ENCODE measurements at places on chromosomes 3 and 15.

DNA sequence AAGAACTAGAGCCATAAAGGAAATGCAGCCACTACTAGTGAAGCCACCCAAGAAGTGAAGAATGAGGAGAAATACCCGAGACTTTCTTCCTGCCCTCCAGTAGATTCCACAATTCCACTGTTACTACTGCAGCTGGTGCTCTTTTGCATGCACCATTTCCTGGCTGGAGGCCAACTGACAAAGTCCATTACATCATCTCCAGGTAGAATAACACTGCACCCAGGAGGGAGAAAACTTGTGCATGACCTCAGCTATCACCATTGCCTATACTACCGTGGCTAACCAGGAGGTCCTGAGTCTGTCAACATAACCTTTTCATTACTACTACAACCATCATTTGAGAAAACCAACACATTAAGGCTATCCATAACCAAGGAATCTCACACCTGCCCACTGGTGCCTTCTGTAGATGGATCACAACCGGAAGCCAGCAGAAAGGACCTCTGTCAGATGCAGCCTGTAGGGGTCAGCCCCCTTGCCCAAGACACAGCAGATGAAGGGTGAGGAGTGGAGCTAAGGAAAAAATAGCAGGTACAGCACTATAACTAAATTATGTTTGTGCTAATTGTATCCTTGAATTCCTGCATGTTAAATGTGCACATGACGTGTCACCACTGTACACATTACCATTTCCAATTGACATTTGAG lies 200.8 kb upstream of the C2CD4B start:
- no peak for DNase-seq

DNA sequence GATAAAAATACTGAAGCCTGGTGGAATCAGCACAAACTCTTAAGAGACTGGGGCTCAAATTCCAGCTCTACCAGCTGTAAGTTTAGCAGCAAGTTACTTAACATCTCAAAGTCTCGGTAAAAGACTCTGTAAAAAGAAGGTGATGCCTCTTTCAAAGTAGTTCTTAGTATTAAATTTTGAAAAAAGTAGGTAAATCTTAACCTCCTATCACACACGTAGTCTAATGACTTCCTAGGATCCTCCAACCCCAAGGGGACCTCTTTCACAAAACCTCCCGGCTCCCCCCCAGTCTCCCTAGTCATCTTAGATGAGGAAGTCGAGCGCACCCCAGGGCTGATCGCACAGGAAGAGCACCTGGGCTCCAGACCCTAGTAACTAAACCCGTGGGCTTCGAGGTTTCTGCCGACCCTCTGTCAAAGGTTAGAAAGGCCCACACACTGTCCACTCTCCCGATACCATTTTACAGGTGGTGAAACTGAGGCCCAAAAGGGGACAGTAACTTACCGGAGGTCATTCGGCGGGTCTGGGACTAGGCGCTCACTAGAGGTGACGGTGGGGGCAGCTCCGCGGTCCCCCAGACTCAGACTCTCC lies 427 bp downstream of the MBD4 start:
- no peak for DNase-seq

GRCh38 chr15:92949604-92950249 lies 49.6 kb downstream of the CHD2 start:
- no peak for DNase-seq

GRCh38 chr3:66336333-66336766 lies 115.5 kb downstream of the SLC25A26 start:
- DNase-seq: no peak

GRCh38 chr3:72862314-72863090 lies 14.3 kb upstream of the SHQ1 start:
- no peak for DNase-seq

DNA sequence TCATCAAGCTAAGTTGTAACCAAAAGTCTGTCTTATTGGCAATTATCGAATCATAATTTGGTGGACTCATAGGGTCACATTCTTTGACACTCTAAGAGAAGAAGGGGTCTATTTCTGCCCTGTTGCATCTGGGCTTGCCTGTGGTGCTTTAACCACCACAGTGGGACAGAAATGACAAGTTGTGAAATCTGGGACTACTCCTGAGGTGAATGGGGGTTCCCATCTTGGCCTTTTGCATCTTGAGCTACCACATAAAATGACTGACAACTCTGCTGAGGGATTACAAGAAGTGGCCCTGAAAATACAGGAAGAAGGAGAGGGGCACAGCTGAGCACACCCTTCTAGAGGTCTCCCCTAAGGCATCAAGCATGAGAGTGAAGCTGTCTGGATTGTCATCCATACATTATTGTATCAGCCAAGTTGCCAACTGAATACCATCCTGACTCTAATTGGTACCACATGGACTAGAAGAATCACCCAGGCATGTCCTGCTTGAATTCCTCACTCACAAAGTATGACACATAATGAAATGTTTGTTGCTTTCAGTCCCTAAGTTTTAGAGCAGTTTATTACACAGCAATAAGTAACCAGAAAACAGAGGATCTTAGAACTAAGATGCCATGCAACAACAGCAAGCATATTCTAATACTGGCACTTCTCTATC lies 306.5 kb downstream of the ROBO1 start:
- DNase-seq: no peak

- no peak for DNase-seq
Observed at GRCh38 chr3:46979958-46980497, 562 bp downstream of the NBEAL2 start.

GRCh38 chr3:159645874-159646273 lies 342.8 kb upstream of the IL12A start:
- no peak for DNase-seq

- no peak for DNase-seq
Observed at GRCh38 chr3:15341030-15341726, 8.8 kb upstream of the SH3BP5 start.

DNA sequence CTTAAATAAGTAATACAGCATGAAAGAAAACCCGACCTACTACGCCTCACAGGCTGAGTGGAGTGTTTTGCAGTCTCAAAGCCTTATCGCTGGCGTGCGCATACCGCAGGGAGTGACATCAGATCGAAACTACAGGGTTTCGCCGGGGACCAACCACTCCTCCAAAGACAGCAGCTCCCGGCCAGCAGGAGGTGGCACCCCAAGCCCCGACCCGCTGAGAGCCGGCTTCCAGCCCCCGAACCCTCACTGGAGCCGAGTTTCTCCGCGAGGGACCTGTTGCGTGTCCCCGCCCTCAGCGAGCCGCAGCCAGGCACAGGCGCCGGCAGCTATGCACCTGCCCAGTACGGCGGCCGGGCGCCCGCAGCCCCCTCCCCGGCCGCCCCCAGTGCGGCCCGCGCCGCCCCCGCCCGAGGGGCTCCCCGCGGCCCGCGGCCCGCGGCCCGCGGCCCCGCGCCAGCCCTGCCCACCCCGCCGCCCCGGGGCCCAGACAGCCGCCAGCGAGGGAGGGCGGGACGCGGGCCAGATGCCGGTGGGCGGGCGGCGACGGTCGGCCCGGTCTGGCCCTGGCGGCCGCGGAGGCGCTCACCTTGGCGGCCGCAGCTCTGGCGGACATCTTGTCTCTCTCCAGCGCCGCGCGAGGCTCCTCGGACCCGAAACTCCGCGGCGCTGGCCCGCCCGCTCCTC lies 710 bp downstream of the TJP1 start:
- no peak for DNase-seq

DNA sequence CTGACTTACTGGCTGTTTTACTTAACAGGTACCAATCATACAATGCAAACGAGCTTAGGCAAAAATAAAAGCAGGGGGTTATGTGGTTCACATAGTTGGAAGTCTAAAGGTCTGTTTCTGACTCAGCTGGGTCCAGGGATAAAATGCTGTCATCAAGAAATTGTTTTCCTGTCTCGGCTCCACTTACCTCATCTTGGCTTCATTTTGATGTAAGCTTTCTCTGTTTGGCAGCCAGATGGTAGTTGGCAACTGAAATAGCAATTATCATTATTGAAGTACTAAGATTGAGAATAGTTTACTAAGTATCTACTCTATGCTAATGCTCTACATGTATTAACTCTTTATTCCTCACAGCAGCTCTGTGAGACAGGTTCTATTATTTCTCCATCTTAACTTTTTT lies 36.8 kb upstream of the CNTN3 start:
- no peak for DNase-seq

DNA sequence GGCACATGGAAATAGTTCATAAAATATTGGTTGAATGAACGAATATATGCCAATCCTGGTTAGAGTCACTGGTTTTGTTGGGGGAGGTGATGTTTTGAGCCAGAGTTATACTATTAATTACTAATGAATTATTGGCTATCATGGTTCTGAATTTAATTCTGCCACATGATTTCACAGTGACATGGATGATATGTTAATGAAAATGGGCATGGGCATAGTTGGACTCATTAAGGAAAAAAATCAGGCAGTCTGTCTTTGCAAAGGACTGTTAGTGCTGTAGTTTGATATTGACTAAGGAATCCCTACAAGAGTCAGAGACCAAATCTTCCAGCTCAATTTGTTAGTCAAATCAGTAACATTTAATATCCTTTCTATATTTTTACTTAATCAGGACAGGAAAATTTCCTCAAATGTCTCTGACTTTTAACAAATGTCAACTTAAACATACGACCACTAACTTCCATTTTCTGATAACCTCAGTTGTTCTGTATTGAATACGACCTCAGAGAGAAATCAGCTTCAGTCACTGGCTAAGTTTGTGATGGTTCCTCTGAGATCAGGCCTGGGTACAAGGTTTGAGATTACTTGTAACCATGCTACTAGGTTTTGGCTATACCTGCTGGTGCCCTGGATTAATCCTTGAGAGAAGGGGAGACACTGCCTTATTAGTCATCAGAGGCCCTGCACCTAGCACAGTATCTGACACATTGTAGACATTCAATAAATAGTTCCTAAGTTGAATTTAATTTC lies 13.3 kb downstream of the NFKBIZ start:
- no peak for DNase-seq

DNA sequence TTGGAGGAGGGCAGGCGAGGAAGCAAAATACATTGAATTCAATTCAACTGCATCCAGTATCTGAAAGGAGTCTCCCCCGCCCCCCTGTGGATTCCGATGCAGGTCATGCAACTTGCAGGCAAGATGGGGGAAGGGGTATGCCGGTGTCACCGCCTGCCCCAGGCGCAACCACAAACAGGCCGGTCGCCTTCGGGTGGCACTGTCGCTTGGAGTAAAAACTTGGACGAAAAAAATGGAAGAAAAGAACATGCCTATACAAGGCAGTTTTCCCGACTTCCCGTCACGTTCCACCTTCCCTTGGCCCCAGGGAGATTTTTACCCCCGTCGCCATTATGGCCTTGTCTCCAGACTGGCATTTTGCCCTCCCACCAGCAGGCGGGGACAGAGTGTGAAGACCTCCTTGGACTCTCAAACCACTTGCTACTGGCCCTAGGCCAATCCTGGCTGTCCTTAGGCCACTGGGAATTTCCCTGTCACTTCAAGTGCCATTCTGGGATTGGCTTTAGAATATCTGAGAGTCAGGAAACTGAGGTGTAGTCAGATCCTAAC lies 1.6 kb upstream of the NTRK3 start:
- DNase-seq: no peak

DNA sequence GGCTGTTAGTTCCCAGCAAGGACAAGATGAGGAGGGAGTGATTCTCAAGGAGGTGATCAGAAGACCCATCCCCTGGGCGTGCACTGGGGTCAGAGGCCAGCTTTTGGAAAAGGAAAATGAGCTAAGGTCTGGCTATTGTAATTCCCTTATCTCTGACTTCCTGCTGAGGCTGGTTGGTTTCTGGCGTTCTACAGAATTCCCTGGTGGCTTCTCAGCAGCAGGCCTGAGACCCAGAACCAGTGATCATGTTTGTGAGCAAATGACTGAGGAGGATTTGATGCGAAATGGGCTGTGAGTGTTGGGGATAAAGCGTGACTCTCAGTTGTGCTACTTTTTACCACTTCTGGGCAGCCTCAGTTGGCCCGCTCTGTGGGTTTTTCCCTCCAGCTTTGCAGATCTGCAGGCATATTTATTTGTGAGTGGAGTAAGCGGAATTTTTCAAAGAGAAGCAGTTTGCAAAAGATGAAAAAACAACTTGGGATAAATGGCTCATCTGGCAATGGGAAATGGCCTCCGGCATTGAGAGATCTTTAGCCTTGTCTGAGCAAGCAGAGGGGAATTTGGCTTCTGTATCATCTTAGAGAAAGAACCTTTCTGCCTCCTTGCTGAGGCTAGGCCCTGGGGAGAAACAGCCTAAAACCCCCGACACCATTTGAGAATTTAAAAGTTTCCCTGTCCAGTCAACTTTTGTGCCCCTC lies 102.7 kb downstream of the SLCO3A1 start:
- no peak for DNase-seq

DNA sequence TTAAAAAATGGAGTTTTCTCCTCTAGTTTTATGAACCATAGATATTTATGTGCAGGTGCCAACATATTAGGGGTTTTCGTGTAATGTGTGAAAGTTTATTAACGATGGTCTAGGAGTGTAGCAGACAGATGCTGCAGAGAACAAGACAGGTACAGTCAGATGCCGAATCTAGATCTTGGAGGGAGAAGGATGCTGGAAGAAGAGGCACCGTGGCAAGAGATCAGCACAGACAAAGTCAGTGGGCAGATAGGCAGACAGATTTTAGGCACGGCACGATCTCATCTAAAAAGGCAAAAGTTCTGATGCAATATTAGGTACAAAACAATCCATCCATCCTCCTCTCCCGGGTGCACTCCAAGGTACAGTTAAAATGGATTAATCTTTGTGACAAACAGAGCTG lies 161.6 kb downstream of the TIGIT start:
- DNase-seq: no peak

GRCh38 chr3:38383156-38383875 lies 36.7 kb downstream of the XYLB start:
- no peak for DNase-seq

DNA sequence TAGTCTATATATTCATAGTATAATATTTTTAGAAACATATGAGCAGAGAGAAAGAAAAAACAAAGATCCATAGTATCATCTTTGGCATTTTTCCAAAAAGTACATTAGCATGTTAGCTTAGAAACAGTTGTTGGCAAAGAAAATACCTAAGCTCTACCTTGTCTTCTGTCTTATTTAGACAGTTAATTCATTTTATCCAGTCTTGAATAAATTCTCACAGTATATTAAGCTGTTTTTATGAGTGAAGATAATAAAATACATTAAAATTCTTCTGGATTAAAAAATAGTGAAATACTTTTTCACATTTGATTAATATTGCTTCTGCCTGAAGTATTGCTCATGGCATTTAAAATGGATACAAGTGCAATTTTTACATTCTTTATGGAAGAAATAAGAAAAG lies 145.2 kb downstream of the ZIC1 start:
- DNase-seq: no peak

GRCh38 chr15:52013151-52013791 lies 5.7 kb upstream of the MAPK6 start:
- no peak for DNase-seq

- no peak for DNase-seq
Observed at GRCh38 chr3:133211449-133211848, 173.3 kb downstream of the TMEM108 start.

DNA sequence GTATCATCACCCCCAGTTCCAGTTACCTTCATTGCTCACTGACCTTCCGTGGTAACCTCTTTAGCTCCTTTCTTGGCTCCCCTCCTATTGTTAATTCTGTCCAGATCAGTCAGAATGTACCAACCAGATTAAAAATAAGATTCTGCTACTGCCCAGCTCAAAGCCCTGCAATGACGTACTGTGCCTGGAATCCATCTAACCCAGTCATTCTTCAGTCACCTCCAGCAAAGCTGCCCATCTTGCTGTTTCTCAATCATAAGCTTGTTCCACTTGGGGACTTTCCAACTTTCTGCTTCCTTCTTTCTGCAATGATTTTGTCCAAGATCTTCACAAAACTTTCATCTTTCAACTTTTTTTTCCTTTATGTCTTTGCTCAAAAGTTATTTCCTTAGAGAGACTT lies 512.0 kb upstream of the ZNF385D start:
- DNase-seq: no peak

GRCh38 chr3:55286693-55287092 lies 200.4 kb downstream of the WNT5A start:
- DNase-seq: no peak

Measured in LNCaP clone FGC (cell line).